ENCODE measurements at places on chromosomes 11 and 22.

- DNase-seq: no peak
Observed at GRCh38 chr11:118239509-118240205, 12.5 kb downstream of the MPZL3 start.

DNA sequence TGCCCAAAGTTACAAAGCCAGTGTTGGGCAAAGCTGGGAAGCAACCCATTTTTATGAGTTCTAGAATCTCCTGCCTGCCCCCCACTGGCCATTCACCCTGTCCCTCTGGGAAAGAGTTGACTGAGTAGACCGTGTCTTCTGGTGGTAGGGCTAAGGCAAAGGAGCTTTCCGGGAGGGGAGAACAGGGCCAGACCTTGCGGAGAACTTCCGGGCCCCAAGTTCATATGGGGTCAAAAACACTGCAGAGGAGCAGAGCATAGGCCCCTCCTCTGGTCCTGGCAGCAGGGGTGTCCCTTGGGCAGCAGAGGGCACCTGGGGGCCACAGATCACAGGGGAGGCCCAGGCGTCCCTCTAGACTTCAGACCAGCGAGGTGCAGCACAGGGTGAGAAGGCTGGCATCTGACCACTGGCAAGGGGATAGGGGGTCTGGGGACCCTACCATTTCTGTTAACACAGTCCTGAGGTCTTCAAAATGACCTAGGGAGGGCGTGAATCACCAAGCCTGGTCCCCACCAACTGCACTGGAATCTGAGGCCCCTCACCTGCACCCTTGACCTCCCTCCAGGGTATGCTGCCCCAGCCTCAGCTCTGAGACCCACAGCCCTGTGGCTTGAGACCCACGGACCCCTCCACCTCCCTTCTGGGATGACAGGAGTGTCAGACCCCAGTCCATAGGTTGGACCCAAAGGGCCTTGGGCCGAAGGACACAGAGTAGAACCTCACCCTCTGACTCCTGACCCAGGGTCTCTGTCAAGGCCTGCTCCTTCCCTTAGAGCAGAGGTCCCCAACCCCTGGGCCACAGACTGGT is 1.3 kb upstream of the ARAP1 start:
- no peak for DNase-seq

DNA sequence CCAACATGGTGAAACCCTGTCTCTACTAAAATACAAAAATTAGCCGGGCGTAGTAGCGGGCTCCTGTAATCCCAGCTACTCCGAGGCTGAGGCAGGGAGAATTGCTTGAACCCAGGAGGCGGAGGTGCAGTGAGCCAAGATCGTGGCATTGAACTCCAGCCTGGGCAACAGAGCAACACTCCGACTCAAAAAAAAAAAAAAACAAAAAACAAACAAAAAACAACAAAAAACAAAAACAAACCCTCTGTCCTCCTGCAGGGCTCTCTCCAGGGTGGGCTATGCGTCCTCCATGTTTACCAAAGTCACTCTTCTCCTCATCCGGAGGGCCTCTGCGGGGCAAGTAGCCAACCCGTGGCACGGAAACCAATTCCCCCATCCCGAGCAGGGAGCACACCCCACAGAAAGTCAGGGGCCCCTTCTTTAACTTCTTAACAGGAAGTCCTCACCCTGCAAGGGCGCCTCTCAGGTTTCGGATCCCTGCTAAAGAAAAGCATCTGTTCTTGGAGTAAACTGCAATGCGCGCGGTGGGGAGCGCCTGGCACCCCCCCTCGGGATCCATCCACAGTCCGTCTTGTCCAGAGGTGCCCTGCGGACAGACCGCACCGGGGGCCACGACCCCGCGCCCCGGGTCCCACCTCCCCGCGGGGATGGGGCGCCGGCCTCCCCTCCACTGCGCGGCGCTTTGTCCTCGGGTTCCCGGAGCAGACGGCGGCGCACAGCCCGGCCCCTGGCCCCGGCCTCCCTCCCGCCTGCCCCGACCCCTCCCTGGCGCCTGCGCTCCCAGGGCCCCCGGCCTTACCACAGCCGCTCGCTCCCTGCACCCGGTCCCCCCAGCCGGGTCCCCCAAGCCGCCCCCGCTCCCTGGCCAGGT is 712 bp downstream of the CERK start:
- peak; percentile 40 for DNase-seq

GRCh38 chr11:30586251-30587144 is at the start of gene MPPED2:
TSS of gene MPPED2 (minus strand) at chr11:30586353. CDS start at chr11:30580373, 5,980 bp downstream.
- DNase-seq: peak; percentile 73

GRCh38 chr22:40405178-40406062 is 35.0 kb downstream of the SGSM3 start:
- DNase-seq: no peak

DNA sequence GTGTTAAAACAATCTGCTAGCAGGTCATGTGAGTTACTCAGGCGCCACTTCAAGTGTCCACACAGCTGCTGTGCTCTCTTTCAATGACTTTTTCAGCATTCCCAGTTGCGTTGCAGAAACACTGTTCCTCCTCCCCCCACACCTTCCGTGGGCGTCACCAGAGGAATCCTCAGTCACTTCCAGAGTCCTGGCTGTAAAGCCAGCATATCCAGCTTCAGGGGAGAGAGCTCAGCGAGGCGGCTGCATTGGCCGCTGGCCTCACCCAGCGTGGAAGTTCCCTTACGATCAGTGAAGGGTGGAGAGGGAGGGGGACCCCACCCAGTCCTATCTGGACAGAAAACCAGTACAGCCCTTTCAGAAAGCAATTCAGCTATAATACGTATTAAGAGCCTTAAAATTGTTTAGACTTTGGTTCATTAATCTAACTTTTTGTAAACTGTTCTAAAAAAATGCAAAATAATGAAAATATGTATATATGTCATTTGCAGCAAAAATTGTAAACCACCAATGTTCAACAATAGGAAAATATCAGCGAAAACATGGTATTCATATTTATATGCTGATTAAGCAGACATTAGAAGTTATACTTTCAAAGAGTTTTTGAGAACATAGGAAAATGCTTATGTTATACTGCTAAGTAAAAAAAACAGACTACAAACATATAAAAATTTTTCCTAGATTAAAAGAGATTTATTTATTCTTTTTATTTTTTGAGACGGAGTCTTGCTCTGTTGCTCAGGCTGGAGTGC is 2.8 kb upstream of the ANO9 start:
- DNase-seq: no peak

DNA sequence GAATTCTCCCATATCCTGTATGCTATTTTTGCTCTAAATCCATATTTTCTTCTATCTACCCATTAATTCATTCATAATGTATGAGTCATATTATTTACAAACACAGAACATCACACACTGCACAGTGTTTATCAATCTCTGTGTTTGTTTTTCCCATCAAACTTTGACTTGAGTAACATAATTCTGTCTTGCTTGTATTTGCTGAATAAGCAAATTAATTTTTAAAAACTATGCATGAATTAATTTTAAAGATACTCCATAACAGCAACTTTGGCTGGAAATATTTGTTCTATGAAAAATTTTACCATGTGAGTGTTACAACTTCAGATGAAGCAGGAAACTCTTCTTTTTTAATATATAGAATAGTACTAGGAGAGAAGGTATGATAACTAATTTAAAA is 275.6 kb downstream of the GRM5 start:
- DNase-seq: no peak

- peak; percentile 43 for DNase-seq
Observed at GRCh38 chr22:49667236-49667635, 160.4 kb downstream of the BRD1 start.

GRCh38 chr11:67351275-67352005 is 1.9 kb downstream of the POLD4 start:
- DNase-seq: no peak

- DNase-seq: no peak
Observed at GRCh38 chr11:75523811-75524664, 1.7 kb downstream of the GDPD5 start.

DNA sequence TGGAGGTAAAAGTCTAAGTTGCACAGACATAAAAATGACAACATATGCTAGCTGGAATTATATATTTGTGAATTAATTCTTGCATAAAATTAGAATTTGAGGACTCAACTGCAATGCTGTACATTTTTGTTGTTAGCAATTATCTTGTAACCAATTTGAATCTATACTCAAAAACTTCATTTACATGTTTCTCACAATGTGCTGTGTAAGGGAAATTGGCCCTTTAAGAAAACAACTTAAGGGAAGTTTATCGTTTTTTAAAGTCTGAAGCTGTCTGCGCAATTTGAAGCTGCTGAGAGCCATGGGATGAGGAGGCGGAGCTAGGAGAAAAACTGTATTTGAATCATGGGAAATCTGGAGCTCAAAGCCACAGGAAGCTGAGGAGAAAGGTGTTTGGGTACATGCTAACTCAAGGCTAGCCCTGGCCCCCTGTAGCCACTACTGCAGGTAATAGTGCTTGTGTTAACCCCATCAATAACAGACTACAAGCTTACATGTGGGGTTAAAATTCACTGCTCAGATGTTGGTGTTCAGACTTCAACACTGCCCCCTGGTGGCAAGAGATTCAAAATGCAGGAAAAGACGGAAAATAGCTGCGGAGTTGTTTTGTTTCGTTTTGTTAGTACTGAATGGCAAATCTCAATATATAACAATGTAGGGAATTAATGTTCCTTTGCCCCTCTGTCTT is 126.1 kb downstream of the BRD1 start:
- no peak for DNase-seq

DNA sequence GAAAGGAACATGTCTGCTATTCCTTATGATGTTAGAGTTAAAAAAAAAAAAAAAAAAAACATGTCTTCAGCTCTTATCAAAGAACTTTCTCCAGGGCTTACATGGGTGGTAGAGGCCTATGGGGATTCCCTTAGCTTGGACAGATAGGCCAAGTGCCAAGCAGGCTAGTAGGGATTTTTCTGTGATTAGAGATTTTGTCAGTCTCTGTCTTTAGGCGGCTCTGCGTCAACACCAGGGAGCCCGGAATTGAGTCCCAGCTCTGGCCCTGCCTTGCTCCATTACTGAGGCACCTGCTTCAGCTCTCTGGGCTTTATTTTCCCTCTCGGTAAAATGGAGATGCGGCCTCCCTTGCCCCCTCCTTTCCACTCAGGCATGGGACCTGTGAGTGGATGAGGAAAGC is 13.1 kb downstream of the CRY2 start:
- DNase-seq: no peak

GRCh38 chr11:17026487-17027082 is 12.4 kb upstream of the PLEKHA7 start:
- no peak for DNase-seq

DNA sequence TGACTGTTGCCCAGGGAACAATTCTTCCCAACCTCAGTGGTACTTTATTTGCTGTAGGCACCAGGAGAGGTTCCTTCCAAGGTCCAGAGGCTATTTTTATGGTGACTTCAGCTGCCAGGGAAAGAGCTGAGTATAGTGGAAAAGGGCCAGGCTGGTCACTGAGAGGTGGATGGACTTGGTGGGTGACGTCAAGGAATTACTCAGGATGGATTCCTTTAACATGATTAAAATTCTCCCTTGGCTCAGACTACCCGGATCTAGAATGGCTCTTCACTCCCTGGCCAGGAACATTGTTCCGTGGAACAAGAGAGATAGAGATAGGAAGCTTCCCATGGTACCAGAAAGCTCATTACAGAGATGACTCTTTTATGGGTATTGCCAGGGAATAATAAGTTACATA is 8.7 kb upstream of the CALCA start:
- DNase-seq: no peak

DNA sequence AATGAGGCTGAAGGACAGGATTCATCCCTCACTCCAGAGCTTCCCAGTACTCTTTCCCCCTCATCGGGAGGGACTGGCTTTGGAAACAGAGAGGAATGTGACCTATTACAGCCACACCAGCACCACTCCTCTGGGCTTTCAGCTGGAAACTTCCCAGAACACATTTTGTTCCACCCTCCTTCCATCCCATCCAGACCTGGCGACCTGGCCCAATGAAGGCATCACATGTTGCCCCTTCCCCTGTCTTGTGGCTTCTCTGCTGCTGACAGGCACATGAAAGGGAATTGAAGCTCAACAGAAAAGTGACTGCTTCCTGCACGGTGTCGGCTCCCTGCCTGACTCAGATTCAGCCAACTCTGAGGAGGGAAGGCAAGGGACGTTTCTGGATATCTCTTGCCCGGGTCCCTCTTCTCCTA is 19.1 kb downstream of the IRAG1 start:
- no peak for DNase-seq

GRCh38 chr22:42297778-42298177 is 27.3 kb upstream of the TCF20 start:
- DNase-seq: no peak

- DNase-seq: no peak
Observed at GRCh38 chr11:30155428-30155827, 75.4 kb upstream of the FSHB start.

DNA sequence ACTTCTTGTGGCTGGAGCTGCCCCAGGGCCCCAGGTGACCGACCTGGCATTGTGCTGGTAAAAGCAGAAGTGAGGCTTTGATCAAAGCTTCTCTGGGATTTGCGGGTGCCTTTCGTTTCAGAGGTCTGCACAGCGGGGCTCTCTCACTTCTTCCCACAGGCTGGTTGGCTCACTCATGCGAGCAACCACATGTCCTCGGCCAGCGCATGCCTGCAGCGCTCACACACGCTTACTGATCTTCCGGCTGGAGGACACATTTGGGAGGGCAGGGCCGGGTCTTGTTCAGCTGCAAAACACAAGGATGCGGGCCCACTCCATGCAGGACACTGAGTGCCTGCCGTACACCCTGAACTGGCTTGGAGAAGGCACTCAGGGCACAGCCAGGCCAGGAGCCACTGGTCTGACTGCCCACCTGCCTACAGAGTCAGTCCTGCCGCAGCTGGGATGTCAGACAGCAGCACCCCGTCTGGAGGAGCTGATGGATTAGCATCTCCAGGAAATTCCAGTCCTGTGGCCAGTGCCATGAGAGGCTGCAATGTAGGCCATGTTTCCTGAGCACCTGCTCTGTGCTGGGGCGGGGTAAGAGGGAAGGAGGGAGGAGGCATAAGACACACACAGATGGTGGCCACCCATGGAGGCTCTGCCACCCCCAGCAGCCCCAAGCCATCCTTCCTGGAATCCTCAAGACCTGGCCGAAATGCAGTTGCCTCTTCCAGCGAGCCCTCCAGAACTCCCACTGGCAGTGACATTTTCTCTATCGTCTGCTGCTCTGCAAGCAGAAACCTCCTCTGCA is 1383.2 kb downstream of the BRD1 start:
- no peak for DNase-seq

DNA sequence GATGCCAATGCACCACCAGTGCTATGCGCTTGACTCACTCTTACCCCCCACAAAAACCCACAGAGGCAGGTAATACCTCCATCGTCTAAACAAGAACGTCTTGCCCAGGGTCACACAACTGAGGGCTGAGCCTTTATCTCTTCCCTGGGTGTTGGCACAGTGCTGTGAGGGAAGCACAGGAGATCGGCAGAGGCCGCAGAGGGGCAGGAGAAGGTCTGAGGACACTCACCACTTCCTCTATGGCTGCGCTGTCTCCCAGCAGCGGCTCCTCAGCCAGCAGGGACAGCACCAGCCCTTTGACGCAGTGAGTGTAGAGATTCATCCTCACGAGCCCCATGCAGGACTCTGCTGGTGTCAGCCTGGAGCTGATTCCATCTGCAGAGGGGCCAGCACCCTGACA is 19.9 kb downstream of the HPS4 start:
- DNase-seq: no peak

Measured in endothelial cell (in vitro differentiated cells).